ENCODE measurements at places on chromosomes 12 and 14.

GRCh38 chr12:42828836-42829235, 239.3 kb upstream of the PRICKLE1 start:
- no peak for DNase-seq
- no peaks in the 10 kb centered on the region for H3K36me3 ChIP-seq
- H3K27me3 ChIP-seq, result no peaks in the 10 kb centered on the region
- H3K27ac ChIP-seq, result no peak overlapping the region

DNA sequence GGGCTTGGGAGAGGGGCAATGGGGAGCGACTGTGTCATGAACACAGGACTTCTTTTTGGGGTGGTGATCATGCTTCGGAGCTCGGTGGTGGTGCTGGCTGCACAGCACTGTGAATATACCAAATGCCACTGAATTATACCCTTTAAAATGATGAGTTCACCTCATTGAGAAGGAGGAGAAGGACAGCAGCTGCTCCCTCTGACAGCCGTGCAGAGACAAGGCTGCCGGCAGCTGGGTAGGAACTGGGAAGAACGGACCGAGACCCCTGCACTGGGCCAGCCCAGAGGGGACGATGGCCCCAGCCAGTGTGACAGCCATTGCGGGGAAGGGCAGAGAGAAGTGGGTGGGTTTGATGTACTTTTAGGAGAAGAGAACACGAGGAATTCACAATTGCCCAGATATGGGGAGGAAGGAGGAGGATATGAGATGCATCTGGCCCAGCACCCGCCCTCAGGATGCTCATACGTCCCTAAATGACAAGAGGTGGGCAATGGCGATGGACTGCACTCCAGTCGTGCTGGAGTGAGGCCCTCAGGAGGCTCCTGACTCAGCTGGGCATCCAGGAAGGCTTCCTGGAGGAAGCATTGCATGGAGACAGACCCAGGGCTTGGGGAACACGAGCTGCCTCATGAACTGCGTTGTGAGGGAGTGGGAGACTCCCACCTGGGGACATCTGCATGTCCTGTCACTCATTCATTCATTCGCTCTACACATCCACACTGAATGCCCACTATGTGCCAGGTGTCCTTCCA, 64.3 kb upstream of the C14orf180 start:
- H3K27ac ChIP-seq, result no peak overlapping the region
- H3K27me3 ChIP-seq, result peaks cover 3% of the 10 kb centered on the region
- DNase-seq, result no peak
- H3K4me3 ChIP-seq, result no peak overlapping the region
- no peaks in the 10 kb centered on the region for H3K36me3 ChIP-seq
- H3K4me1 ChIP-seq, result no peaks in the 10 kb centered on the region

DNA sequence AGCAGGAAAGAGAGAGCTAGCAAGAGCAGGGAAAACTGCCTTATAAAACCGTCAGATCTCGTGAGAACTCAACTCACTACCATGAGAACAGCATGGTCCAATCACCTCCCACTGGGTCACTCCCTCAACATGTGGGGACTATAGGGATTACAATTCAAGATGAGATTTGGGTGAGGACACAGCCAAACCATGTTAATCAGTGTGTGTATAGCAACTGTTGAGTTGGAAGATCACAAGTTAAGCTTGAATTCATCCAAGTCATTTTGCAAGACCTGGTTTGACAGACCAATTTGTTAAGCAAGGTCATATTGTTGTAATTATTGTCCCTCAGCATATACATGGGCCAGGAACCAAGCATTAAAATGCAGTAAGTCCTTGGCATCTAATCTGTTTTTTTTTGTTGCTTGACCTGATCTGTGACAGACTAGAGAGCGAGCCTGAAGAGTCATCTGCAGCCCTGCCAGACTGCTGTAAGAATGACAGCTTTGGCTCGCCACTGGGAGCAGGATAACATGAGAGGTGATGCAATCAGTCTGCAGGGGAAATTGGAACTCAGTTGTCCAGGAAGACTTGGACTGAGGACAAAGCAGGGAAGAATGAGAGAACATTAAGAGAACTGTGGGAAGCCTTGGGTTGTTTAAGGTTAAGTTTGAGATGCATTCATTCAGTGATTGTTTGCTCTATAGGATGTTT, 297.6 kb upstream of the SEL1L start:
- H3K4me3 ChIP-seq, result no peak overlapping the region
- no peaks in the 10 kb centered on the region for H3K4me1 ChIP-seq
- H3K27me3 ChIP-seq, result no peaks in the 10 kb centered on the region
- DNase-seq, result no peak

DNA sequence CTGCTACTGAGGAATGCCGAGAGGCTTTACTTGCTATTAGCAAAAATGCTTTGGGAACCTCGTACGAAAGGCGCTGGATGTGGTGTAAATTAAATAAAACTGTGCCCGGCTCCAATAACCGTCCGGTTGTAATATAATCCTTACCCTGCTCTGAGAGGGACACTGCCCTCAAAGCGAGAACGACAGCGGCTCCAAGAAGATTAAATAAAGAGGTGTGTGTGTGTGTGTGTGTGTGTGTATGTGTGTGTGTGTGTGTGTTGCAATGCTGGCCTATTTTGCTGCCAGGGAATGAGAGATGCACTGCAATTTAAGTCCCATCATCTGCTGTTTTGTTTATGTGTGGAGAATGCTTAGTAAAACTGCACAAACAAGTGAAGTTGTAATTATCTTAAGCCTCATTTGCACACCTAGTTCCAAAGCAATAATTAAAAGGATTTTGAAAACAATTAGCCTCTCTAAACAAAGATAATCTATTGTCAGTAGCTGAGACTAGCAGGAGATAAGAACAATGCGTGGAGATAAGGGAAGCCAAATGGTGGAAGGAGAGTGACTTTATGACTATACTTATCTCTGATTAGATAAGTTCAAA, 1.2 kb upstream of the SIX1 start:
- no peak overlapping the region for H3K4me3 ChIP-seq
- no peaks in the 10 kb centered on the region for H3K36me3 ChIP-seq
- H3K27me3 ChIP-seq, result peaks cover 87% of the 10 kb centered on the region
- H3K4me1 ChIP-seq, result peaks cover 60% of the 10 kb centered on the region
- DNase-seq, result no peak

GRCh38 chr14:76098047-76098446, 53.7 kb upstream of the GPATCH2L start:
- peaks cover 1% of the 10 kb centered on the region for H3K27me3 ChIP-seq
- no peaks in the 10 kb centered on the region for H3K4me1 ChIP-seq
- no peak for DNase-seq
- H3K36me3 ChIP-seq, result no peaks in the 10 kb centered on the region

- DNase-seq, result no peak
- no peak overlapping the region for H3K27ac ChIP-seq
- H3K27me3 ChIP-seq, result no peaks in the 10 kb centered on the region
- peaks cover 10% of the 10 kb centered on the region for H3K36me3 ChIP-seq
- peaks cover 10% of the 10 kb centered on the region for H3K4me1 ChIP-seq
Observed at GRCh38 chr14:52377940-52378339, 63.8 kb downstream of the PTGER2 start.

GRCh38 chr14:32195636-32196035, 6.2 kb upstream of the RNU6-7 start:
- H3K36me3 ChIP-seq, result no peaks in the 10 kb centered on the region
- peaks cover 18% of the 10 kb centered on the region for H3K4me1 ChIP-seq
- no peaks in the 10 kb centered on the region for H3K27me3 ChIP-seq
- no peak overlapping the region for H3K4me3 ChIP-seq
- H3K27ac ChIP-seq, result no peak overlapping the region

DNA sequence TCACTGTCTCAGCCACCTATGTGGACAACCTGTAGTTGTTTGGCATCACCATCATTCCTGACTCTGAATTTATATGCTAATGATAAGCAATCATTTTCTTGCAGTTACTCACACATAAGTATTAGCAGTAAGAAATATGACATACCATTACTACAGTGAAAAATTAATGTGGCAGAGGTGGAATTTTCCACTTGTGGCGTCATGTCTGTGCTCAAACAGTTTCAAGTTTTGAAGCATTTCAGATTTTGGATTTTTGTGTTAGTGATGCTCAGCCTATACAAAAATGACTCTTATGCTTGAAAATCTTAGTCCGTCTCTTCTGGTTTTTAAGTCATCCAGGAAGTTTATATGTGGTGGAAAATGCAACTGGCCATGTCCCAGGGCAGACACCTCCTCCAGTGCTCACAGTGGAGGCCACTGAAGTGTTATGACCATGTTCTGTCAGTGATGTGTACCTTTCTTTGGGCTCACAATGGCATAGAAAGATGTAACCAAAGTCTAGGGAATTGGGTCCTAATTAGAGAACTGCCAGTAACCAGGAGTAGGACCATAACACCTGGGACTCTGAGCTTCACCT, 220.6 kb downstream of the SYT1 start:
- H3K27me3 ChIP-seq, result no peaks in the 10 kb centered on the region
- no peaks in the 10 kb centered on the region for H3K4me1 ChIP-seq
- H3K36me3 ChIP-seq, result no peaks in the 10 kb centered on the region
- H3K4me3 ChIP-seq, result no peak overlapping the region
- no peak for DNase-seq
- H3K27ac ChIP-seq, result no peak overlapping the region

All from activated CD8-positive, alpha-beta T cell treated with anti-CD3 and anti-CD28 coated beads for 36 hours (primary cell).